ENCODE measurements at places on chromosomes 1 and 21. TPM values are rescaled to one million over a fixed set of nuclear protein-coding genes. Genes with fewer than 3 reads are reported as not detected.

GRCh38 chr1:203364094-203364801, 13.3 kb upstream of the FMOD start:
- no peak for DNase-seq

DNA sequence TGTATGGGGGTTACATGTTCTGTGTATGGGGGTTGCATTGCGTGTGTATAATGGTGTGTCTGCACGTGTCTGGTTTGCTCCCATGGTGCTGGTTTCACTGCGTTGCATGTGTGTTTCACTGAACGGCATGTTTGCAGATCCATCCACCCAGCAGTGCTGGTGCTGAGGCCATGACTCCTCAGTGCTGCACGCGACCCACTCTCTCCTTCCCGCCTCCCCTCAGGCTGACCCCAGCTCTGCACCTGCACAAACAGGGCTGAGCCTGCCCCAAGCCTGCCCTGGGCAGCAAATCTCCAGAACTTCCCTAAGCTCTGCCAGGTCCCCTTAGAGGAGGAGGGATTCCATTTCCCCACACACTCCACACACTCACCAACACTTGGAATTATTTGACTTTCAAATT, 18.7 kb downstream of the ACTRT2 start:
- DNase-seq: peak; percentile 66

DNA sequence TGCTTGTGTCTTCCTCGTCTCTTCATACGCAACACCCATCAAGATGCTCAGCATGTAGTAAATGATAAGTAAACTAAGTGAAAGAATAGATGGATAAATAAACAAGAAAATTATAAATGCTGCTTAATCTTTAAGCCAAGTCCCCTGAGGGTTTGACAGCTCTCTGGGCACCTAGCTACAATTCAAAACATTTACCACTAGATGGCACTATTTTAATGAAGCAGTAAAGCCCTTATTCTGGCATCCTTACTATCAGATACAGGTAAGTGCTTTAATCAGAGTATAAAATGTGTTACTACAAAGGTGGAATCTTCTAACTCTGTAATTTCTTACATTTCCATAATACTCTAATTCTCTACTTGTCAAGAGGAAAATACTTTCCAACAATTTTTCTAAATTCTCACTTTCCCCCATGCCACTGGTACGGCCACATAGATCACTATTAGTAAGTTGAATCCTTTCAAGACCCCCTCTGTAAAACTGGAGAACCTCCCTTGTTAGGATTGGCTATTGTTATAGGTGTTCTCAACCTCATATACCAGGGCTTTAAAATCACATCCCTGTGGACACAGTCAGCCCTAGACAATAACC, 137.8 kb downstream of the BARHL2 start:
- DNase-seq: peak; percentile 74

- no peak for DNase-seq
Observed at GRCh38 chr1:165629848-165630628, 996 bp upstream of the MGST3 start.

The MFSD2A gene
- total RNA-seq: 3.6 TPM

DNA sequence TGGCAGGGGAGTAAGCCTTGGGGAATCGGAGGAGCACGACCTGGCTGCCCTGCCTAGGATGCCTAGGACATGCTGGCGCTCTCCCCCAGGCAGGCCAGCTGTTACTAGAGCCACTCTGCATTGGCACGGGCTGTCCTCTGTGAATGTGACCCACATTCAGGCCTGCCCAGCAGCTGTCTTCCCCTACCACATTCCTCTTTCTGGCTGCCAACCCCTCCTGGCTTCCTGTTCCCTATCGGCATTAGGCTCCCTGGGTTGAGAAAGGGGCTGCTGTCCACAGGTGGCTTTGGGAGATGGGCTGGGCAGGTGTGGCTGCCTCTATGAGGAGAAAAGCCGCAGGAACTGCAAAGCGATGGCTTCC, 2.3 kb upstream of the NFASC start:
- DNase-seq: no peak

DNA sequence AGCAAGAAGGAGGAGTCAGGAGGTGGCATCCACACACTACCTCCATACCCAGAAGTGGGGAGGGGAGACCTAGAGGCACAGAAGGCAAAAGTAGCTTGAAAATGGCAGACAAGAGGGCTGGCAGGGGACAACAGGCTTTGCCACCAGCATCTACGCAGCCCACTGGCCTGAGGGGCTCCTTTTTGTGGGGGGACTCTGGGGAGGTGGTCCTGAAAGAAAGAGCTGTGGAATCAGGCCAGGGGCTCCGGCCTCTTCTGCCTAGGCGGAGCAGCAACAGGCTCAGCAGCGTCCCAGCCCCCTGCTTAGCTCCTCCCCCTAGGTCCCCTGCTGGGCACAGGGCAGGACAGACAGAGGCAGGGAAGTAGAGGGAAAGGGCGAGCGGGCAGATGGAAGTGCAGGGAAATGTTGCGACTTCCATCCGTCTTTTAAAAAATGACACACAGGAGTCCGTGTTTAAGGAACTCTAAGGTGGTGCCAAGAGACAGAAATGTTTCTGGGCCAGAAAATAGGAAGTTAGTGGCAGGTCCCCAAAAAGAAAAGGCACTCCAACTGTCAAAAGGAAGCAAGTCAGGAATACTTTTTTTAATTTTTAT, 10.0 kb upstream of the LEFTY2 start:
- DNase-seq: no peak

DNA sequence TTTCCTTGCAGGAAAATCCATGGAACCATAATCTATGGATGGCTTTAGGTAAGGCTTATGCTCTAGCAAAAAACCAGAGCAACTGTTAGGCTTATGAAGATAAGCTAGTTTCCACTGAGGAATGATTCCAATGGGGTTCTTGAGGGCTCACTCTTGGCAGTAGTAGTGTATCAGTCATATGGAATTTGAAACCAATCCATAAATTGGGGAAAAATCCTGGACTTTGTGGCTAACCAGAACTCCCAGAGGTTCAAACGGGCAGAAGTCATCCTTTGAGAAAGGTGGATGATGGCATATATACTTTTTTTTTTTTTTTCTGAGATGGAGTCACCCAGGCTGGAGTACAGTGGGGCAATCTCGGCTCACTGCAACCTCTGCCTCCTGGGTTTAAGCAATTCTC, 54.2 kb upstream of the ATF3 start:
- DNase-seq: no peak

The MYBPH gene
- 0.29 TPM for total RNA-seq

DNA sequence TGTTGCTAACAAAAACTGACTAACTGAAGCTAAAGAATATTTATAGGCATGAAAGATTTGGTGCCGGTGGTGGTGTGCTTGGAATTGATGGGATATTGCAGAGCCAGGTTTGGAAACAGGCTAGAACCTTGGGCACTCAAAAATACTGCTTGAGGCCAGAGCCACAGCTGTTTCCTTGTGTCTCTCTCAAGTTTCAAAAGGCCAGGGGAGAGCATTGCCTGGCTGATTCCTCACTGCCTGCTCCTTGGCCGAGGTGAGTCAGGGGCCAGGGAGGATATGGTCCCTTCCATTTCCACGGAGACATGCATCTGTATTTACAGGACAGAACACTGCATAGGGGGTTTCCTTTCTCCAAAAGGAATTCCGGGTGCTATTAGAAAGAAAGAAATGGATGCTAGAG, 36.1 kb upstream of the IVNS1ABP start:
- no peak for DNase-seq

- peak; percentile 14 for DNase-seq
Observed at GRCh38 chr1:226126824-226127569, 59.5 kb downstream of the ACBD3 start.

GRCh38 chr1:67009792-67010191, 44.2 kb downstream of the SLC35D1 start:
- no peak for DNase-seq

The BROX gene
- total RNA-seq: 77.4 TPM

DNA sequence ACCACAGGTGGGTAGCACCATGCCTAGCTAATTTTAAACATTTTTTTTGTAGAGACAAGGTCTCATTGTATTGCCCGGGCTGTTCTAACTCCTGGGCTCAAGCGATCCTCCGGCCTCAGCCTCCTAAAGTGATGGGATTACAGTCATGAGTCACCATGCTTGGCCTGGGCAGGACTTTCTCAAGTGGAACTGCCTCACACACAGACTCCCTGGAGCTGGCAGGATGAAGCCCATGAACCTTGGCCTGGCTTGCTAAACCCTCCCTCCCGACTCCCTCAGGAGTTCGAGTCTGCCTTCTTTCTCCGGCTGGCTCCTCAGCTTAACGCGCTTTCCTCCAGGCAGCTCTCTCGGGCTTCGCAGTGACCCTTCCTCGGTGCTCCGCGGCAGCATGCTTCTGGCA, 7.7 kb upstream of the ECE1 start:
- no peak for DNase-seq

The LCE1A gene
- not detected for total RNA-seq

DNA sequence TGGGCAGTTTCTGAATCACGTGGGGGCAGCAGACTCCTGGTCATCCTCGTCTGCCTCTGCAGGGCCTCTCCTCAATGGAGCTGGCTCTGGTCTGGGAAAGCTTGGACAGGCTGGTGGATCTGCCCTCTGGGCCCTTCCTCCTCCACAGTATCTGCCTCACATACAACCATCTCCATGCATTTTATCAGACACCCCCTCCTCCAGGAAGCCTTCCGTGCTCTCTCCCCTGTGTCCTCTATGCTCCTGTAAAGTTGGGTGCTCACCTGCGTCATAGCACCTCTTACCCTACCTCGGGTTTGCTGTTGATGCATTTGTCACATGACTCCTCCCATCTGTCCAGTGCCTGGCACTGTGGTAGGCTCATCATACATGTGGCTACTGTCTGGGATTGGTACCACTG, 95.7 kb upstream of the TMEM51 start:
- peak; percentile 13 for DNase-seq

- no peak for DNase-seq
Observed at GRCh38 chr1:113732802-113733201, 26.5 kb downstream of the PHTF1 start.

DNA sequence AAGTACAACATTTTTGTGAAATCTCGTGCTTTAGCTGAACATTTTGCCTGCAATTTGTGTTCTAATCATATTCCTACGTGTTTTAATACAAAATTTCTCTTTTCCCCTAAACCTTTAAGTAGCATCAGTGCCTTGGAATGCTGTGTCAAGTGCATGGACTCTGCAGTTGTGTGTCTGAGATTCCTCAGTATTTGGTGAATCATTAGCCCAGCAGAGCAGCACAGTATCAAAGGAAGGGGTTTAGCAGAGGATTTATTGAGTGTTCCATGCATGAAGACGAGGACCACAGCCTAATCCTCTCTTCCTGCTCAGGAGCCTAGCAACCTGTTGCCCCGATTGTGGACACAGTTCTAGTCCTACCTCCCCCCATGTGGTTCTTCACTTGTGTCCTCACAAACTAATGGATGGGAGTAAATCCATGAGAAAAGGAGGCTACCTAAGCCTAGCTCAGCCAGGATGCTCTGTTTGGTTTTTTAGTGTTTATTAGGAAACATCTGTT, 29.3 kb upstream of the PCP4 start:
- DNase-seq: no peak

DNA sequence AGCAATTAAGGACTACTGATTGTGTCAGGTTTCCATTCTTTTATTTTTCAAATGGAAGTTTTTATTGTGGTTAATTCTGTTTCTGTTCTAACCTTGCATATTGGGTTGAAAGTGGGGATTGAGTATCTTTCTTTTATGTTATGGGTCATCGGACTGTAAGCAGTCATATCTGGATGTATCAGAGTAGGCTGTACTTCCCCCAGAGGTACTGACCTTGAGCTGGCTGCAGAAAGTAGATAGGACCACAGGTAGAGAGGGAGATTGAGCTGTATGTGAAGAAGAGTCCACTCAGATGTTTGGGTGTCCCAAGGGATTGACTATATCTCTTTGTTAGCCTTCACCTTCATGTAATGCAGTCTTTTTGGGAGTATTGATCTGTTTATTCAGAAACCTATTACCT, 20.5 kb upstream of the ALG14 start:
- DNase-seq: no peak

The ARMH1 gene
- total RNA-seq: 3.2 TPM

The LCE1F gene
- not detected for total RNA-seq

- peak; percentile 37 for DNase-seq
Observed at GRCh38 chr1:107670397-107671040, 294.5 kb downstream of the VAV3 start.

GRCh38 chr1:32400876-32401631, 6.8 kb upstream of the BSDC1 start:
- peak; percentile 97 for DNase-seq

GRCh38 chr1:50272912-50273311, 150.3 kb downstream of the DMRTA2 start:
- no peak for DNase-seq

The MIXL1 gene
- not detected for total RNA-seq

DNA sequence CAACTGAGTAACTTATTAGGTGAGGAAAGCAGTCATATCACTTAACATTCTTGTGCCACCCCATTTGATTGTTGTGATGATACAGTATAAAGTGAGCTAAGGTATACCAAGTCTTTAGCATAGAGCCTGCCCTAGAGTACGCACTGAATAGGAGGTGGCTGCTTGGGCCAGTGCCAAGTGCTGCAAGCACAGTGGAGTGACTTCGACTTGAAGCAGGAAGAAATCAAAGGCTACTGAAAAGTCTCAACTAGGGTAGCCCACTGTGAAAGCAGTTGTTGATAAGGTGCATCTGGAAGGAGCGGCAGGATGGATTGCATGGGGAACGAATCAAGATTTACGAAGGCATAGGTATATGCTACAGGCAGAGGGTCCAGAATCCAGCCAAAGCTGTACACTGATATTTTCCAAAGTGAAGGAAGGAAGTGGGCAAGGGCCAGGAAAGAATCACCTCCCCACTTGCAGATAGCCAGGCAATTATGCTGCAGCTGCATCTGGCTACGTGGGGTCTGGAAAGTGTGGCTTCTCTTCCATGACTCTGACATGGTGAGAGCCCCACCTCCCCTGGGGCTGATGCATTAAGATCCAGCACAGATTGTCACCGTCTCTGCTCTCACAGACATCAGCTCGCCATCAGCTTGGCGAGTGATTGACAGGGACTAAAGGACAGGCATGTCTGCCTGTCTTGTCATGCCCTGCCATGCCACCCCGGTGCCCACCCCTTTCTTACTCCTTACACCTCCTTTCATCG, 287.0 kb upstream of the PLXNA2 start:
- no peak for DNase-seq

Measured in osteoblast (primary cell).